Activated naive CD4-positive, alpha-beta T cell treated with Interleukin-2 at 50 U/mL for 16 hours (primary cell): ENCODE measurements at places on chromosomes 3 and 15.

DNA sequence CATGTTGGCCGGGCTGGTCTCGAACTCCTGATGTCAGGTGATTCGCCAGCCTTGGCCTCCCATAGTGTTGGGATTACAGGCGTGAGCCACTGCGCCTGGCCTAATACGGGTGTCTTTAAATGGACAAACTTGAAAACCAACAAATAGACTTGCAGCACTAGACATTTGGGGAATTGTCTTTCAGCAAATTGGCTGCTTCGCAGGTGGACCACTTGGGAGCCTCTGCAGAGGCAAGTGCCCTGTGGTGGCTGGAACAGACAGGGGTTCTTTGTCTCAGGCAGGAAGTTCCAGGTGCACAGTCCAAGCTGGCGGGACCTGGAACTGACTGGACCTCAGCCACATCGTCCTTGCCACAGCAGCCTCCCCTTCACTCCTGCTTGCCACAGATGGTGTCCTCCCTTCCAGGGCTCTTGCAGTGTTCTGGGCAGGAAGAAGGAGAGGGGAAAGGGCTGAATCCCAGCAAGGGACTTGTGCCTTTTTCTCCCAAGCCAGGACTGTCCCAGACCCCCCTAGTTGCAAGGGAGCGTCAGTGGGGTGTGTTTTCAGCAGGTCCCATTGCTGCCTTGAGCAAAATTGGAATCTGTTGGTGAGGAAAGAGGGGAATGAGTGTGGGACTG, 94.3 kb downstream of the TBC1D2B start:
- DNase-seq: no peak

DNA sequence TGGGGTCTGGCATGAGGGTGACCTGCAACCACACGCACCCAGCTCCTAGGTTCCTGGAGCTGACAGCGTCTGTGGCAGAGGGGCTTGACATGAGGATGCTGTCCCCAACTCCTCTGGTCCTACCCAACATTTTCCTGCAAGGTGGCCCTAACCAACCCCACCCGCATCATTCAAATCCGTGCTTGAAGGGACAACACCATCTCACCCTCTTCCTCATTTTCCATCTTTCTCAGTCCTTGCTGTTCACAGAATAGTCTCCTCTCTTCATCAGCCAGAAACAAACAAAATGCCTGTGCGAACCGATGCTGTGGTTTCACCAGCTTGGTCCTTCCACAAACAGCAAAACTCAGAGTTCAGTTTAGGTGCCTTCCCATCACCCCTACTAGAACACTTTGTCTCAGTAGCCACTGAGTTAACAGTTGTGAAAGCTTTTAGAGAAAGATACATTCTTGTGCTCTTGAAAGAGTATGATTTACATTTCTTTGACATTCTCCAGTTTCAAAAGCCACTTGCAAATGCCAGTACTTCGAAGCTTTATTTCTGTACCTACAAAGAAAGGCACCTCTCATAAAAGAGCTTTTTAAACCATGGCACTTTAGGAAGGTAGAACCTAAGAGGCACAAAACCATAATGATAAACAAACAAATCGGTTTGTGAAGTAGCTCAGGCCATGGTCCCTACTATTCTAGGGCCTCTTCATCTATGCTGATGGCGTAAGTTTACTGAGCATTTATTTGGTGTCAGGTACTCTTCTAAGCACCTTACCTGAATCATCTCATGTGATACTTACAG, 360.1 kb downstream of the SHQ1 start:
- no peak for DNase-seq

DNA sequence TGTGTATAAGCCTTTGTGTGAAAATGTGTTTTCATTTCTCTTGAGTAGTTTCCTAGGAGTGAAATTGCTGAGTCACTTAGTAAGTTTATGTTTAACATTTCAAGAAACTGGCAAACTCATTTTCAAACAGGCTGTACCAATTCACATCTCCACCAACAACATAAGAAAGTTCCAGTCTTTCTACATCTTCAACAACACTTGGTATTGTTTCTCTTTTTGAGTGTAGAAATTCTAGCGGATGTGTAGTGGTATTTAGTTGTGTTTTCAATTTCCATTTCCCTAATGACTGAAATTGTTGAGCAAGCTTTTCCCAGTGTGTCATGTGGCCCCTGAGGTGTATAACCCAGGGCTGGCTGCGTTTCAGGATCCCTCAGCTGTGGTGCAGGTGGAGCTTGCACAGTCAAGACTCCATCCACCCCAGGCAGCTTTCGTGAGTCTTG, 258.5 kb downstream of the PDCD6IP start:
- no peak for DNase-seq

DNA sequence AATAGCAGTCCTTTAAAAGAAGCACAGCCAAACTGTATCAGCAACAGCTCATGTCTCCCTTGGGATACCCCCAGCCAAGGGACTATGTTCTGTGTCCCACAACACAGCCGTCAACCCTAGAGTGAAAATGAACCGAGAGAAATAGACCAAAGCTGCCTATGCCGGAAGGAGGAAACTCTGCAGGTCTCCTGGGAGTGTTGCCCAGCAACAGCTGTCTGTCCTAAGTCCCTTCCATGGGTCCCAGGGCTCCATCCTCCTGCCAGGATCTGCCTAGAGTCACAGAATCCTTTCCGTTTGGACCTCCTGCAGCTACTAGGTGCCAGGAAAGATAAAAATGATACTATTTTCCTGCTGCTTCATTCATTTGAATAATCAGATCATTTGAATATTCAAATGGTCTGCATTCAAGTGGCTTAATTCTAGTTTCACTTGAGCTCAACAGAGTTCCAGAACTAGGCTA, 53.1 kb downstream of the TRANK1 start:
- DNase-seq: no peak

- DNase-seq: no peak
Measured at GRCh38 chr3:127277561-127277960, 10.3 kb downstream of the PRR20G start.

DNA sequence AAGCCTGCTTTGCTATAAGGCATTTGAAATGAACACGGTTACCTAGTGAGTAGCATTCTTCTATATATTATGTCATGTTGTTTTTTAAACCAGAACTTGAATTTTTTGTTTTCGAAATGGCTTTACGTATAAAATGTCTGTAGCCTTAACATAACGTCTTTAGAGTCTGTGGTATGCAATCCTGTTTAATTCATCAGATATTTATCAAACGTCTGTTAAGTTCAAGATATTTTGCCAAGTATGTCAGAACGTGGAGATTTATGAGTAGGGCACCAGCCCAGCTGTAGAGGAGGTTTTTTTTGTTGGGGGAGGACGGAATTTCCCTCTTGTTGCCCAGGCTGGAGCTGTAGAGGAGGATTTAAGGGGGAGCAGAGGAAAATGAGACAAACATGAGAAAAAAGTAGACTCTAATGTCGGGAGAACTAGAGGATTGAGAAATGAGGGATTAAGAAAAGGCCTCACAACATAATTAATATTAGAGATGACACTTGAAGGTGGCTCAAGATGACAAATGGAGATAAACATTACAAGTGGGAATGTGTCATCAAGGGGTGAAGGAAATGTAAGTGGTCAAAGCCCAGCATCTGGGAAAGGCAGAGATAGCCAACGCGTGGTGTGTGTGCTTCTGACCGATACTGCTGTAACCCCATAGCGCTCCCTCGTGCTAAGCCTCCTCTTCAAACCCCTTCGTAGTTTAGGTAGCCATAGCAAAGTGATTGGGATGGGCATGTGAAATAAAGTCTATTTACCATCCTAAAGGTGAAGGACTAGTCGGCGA, 154.0 kb upstream of the GOLGA6L4 start:
- no peak for DNase-seq

GRCh38 chr3:66014651-66015050, 24.1 kb downstream of the MAGI1 start:
- DNase-seq: no peak

- DNase-seq: no peak
Measured at GRCh38 chr3:143256416-143256815, 136.8 kb downstream of the CHST2 start.

DNA sequence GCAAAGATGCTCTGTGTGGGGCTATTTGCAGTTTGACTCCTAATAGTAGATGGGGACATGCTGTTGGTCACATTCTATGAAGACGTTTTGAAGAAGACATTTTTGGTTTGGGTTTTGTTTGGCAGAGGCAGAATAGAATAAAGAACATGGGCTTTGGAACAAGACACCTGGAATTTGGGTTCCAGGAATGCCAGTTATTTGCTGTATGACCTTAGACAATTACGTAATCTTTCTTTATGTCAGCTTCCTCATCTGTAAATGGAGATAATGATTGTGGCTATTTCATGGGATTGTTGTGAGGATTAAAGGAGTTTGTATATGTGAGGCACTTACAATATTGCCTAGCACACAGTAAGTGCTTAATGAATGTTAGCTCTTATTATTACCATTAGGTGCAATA, 91.6 kb downstream of the MESD start:
- DNase-seq: no peak

GRCh38 chr3:104604326-104605010, 762.2 kb upstream of the ALCAM start:
- no peak for DNase-seq

GRCh38 chr15:101087172-101087769, 164.6 kb downstream of the CHSY1 start:
- DNase-seq: no peak

- DNase-seq: no peak
Measured at GRCh38 chr15:41512512-41512939, 1.1 kb downstream of the LTK start.

GRCh38 chr15:40764629-40765103, 798 bp downstream of the GCHFR start:
- DNase-seq: no peak

DNA sequence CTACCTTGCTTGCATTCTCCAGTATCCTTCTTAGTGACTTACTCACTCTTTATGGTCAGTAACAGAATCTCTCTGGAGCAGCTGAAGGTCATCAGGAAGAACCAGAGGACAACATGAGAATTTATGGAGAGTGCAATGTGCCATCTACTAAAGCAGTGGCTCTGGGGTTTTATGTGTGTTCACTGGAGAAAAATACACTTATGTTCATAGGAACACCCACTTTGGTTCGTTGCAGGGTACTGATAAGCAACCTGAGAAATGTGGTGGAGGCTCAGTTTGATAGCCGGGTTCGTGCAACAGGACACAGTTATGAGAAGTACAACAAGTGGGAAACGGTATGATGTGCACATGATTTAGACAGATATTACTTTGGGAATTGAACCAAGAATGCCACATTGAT, 12.8 kb downstream of the CPB1 start:
- DNase-seq: no peak

DNA sequence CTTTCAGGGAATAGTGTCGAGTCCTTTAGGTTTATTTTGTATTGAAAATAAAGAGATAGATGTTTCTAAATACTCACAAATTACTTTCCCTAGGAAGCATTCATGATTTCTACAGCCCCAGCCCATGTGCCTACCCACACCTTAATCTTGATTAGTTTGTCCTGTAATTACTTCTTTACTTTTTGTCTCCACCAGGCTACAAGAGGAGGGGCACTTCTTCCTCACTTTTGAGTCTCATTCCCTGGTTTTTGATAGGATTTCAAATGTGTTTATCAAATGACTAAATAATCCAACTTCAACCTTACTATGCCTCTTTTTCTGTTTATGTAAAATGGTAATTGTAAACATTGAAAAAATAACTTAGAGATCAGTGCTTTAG, 1.8 kb downstream of the PXK start:
- no peak for DNase-seq

GRCh38 chr3:155637567-155637966, 107.3 kb downstream of the PLCH1 start:
- no peak for DNase-seq

DNA sequence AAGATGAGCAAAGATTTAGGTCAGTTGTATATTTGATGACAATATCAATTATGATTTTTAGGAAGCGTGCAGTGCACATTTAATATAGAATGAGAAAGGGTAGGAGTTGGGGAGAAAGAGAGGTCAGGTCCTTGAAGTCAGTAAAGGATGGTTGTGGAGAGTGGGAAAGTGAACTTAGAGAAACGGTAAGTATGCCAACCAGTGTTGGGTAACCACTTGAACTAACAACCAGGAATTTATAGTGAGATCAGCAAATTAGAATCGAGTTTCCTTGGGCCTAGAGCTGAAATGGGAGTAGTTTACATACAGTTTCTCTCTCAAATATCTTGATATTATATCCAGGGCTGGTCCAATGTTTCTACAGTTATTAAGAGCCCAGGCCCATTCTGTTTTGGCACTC, 188.5 kb upstream of the RBMS3 start:
- no peak for DNase-seq

- DNase-seq: no peak
Measured at GRCh38 chr3:111761309-111761795, 97.7 kb upstream of the PHLDB2 start.

DNA sequence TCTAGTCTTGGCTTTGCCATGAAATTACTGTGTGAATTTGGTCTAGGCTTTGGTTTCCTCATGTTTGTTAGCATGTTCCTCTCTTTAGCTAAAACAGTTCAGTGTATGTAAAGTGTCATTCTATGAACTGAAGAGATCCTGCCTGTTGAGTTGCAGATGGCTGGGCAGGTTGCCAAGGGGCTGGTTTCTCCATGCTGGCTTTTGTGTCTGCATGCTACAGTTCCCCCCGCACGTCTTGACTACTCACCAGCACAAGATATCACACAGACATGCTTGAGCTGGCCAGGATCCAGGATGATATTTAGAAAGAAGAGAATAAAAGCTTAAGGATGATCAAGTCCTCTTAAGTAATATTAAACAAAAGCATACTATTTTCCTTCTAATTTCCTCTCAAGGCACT, 90.2 kb downstream of the CERS3 start:
- DNase-seq: no peak

GRCh38 chr3:14231998-14232501, 53.4 kb downstream of the LSM3 start:
- DNase-seq: no peak

DNA sequence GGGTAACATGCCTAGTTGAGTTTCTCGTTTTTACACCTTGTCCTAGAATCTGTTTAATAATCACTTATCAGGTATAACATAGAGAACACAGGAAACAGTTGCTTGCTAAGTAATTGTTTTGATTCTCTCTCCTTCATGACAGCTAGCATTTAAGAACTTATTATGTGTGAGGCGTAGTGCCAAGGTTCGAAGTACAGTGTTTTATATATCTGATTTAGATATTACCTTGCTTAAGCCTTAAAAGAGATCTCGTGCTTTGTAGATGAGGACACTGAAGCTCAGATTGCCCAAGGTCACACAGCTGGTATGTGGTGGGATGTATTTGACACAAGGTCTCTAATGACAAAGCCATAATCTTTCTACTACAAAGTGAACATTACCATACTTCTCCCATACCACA, 29.0 kb upstream of the IFT57 start:
- DNase-seq: no peak

- DNase-seq: no peak
Measured at GRCh38 chr3:97772926-97773325, 8.4 kb downstream of the ARL6 start.

DNA sequence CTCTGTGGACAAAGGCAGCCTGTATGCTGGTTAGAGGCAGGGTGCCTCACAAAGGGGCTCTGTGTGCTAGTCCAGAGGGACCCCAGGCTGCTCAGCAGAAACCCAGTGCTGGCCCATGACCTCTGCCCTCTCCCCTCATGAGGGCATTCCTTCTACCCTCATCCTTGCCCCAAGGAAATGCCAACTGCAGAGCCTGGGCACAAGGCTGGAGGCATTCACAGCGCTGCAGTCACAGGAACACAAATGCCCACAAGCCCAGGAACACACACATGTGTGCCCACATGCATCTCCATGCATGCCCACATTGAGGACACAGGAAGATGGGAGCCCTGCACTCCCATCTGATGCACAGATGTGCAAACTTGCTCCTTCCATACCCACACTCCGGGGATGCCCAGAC, 3.8 kb downstream of the INKA1 start:
- no peak for DNase-seq
